ENCODE measurements at places on chromosomes 3 and 15. TPM values are rescaled to one million over a fixed set of nuclear protein-coding genes. Genes with fewer than 3 reads are reported as not detected.

DNA sequence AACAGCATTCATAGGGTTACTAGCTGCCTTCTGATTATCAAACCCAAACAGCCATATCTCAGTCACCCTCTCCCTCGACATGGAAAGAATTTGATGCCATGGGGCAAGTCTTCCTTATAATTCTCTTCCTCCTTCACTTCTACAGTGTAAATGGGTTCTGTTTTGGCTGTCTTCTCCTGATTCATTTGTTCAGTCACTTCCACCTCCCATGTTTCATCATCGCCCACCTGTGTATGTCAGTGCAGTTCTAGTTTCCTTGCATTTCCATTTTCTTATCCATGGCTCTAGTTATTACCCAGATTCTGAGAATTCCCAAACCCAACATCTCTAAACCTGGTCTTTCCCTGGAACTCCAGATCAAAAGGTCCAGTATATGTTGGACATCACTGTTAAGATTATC is 41.0 kb downstream of the RIOX2 start:
- DNase-seq: no peak

DNA sequence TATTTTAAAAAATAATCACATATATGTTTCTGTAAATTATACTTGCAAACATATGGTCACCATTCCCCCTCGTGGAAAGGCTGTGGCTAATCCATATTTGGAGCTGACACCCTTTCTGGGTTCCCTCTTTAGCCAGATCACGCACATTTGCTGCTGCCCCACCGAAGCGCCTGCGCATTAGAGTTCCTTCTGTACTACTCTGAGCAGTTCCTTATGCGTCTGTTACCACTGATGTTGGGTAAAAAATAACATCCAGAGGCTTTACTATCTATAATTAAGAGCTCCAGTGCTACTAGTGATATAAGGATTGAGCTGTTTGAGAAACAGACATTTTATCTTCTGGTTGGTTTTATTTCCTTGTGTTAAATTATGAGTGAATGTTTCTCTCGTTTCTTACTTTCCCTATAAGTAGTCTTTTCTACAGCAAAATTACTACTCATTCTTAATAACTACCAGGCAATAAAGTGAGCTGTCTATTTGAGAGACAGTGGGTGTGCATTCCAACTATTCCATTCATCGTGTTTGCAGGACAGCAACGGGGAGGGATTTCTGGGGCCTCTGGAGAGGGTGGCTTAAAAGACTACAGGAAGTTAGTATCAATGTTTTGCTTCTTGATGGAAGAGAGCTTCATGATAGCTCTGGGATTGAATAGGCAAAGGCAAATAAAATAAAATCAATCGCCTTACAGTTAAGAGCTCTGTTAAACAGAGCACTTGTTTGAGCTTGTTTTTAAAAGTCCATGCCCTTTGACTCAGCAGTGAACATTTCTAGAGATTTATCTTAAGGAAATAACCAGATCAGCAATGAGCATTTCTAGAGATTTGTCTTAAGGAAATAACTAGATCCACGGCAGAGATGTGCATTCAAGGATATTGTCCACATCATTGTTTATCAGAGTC is 245.2 kb downstream of the CD47 start:
- no peak for DNase-seq

DNA sequence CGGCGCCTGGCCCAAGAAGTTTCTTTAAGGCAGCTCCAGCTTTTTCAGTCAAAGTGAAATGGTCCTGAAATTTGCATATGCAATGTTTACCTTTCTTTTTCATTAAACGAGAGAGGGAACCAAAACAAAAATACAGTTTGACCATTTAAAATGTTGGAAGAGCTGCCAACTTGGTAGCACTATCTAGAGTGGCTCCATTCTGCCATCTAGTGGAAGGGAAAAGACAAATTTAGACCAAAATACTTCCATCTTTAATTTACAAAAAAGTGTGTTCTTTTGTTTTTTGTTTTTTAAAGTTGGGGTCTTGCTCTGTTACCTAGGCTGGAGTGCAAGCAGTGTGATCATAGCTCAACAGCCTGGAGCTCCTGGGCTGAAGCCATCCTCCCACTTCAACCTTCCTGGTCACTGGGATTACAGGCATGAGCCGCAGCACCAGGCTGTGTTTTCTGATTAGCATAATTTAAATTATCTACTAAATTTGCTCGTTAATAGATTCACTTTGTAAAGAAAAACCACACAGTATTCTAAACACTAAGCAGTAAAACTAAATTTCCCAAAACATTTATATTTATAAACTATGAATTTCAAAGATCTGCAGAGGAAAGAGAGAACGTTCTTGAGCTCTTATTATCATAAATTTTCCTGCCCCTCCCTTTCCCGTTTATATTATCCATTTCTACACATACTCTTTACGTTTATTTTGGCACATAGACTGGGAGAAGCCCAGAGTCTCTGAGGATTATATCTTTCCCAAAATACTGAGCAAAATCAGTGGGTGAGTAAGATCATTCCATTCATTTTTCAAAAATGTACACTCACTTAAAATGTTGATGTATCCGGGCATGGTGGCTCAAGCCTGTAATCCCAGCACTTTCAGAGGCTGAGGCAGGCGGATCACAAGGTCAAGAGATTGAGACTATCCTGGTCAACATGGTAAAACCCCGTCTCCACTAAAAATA is 15.4 kb upstream of the RFC4 start:
- peak; percentile 37 for DNase-seq

- no peak for DNase-seq
Observed at GRCh38 chr3:71949442-71949841, 164.5 kb upstream of the PROK2 start.

GRCh38 chr3:120129718-120130513 is 35.7 kb upstream of the GSK3B start:
- DNase-seq: no peak

DNA sequence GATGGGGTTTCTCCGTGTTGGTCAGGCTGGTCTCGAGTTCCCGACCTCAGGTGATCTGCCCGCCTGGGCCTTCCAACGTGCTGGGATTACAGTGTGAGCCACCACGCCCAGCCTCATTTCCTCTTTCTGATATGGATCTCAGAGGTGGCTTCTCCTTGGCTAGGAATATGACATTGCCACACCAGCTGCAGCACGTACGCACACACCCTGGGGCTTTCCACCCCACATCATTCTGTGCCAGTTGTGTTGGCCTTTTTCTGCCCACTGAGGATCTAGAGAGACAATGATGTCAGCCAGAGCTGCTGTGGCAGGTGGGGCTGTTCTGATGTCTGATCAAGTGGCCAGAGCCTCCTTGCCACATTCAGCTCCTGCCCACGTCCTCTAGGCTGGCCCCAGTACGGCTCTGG is 29.0 kb downstream of the TMEM45A start:
- DNase-seq: no peak

GRCh38 chr3:24437326-24437725 is 57.3 kb downstream of the THRB start:
- DNase-seq: no peak

GRCh38 chr3:29279286-29279685 is 1.6 kb upstream of the RBMS3 start:
- DNase-seq: no peak

DNA sequence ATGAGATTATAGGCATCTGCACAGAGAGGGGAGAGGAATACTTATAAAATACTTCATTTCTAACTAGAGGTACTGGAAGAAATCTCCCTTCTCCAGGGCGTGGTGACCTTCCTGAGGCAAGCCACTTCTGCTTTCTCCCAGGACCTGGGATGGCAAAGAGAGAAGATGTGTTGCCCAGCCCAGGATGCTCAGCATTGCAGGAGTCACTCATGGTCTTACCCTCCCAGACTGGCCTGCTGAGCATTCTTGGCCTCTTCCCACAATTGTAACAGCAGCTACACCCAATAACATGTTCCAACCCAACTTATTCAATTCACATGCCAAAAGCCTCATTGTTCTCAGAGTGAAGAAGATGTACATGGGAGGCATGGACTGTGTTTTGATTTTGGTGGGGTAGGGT is 37.9 kb downstream of the IL20RB start:
- no peak for DNase-seq

- no peak for DNase-seq
Observed at GRCh38 chr15:93861413-93861812, 369.9 kb upstream of the MCTP2 start.

GRCh38 chr3:115323380-115323779 is 176.3 kb upstream of the ZBTB20 start:
- DNase-seq: no peak

DNA sequence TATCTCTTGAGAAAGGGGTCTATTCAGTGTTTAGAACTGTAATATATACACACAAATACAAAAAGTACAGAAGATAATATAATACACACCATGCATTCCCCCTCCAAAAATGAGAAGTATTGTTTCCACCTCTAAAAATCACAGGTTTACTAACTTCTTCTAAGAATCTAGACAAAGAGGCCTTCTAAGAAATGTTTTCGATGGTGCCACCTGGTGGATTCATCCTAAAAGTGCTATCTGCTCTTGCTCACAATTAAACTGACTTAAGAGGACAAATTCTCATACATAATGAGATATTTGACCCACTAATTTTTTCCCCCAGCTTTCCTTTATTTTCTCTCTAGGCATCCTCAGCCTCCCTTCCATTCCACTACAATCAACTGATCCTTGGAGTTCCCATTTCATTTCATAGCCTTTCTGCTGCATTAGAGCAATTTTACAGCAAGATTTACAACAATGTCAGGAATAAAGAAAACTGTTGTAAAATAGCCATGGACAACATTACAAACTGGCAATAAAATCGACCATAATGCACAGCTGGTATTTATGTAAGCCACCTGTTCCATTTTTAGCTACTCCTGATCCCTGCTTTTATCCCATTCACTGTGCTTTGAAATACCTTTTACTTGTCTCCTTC is 124.6 kb downstream of the ARRDC4 start:
- no peak for DNase-seq

GRCh38 chr3:72031581-72031980 is 246.6 kb upstream of the PROK2 start:
- DNase-seq: no peak

DNA sequence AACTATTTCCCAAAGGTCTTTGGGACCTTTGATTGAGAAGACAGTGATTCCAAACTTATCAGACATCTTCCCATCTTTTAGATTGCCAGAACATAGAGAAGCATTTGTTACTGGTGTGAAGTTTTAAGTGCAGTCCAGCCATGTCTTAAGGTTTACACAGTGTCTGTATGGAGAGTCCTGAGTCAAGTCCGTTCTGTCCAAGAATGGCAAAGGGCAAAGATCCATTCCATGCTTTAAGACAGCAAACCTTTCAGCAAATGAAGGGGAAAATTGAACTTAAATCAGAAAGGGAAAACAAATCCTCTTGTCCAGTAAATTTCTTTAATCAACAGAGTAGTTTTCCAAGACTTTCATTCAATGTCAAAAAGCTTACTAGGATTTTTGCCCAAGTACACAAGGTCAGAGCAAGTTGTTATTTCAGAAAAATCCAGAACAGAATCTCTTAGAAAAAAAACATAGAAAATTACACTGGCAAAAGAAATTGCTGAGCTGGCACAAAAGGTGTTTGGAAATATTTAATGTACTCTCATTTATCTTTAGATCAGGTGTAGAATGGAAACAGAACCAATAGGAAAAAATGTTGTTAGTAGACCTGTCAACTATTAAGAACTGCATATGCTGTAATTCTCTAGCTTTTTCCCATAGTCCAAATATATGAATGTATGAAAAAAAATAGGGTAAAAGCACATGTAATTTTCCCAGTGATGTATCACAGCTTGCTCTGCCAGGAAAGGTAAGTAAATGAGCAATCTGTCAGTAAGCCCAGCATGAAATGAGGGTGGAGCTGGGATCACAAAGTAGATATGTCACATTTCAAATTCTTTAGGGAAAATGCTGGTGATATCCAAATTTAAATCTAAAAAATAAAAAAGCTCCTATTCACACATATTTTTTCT is 1099.9 kb downstream of the TUSC7 start:
- DNase-seq: no peak

TCF12 gene
- 84.0 TPM for total RNA-seq

CPLX3 gene
- total RNA-seq: 0.60 TPM

NTRK3 gene
- 0.13 TPM for total RNA-seq

PFN2 gene
- 9.0 TPM for total RNA-seq

U2SURP gene
- total RNA-seq: 158 TPM
